ENCODE measurements at places on chromosomes 13 and 19.

DNA sequence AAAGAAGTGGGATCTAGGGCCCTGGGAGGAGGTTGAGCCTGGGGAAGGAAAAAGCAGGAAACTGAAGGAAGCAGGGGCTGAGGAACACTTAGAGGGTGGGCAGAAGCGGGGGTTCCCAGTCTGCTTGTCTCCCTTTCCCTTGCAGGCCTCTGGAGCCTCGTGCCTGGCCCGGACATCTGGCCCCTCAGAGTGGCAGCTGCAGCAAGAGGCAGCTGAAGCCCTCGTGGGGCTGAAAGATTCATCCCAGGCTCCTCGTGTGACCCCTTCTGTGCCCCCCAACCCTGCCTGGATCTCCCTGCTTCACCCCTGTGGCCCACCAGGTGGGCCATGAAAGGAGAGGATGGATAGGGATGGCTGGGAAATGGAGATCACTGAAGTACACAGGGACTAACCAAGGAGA lies 5.5 kb downstream of the DMRTC2 start:
- no peak for DNase-seq

DNA sequence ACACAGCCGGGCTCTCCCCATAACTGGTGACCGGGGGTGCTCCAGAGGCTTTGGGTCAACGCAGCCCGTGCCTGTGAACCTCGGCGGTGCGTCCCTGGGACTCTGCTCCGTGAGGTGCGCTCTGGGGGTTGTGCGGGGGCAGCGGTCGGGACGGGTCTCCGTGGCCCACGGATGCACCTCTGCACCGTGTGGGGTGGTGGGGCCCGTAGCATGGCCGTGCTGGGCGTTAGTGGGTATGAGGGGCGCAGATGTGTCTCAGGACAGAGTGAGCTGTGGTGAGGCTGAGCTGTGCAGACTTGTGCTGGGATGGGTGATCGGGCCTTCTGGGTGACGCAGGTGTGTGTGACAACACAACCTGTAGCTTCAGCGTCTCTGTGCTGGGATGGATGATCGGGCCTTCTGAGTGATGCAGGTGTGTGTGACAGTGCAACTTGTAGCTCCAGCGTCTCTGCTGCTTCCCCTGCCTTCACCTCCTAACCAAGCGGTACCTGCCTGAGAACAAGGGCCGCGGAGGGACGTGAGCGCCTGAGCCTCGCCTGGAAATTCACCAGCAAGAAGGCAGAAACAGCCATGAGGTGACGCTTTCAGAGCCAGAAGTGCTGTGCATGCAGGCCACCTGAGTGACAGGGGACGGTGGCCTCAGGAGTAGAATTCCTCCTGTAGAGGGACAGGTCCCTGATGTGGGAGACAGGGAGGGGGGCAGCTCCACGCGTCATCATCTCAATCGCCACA lies 599 bp downstream of the ZNF331 start:
- DNase-seq: no peak

DNA sequence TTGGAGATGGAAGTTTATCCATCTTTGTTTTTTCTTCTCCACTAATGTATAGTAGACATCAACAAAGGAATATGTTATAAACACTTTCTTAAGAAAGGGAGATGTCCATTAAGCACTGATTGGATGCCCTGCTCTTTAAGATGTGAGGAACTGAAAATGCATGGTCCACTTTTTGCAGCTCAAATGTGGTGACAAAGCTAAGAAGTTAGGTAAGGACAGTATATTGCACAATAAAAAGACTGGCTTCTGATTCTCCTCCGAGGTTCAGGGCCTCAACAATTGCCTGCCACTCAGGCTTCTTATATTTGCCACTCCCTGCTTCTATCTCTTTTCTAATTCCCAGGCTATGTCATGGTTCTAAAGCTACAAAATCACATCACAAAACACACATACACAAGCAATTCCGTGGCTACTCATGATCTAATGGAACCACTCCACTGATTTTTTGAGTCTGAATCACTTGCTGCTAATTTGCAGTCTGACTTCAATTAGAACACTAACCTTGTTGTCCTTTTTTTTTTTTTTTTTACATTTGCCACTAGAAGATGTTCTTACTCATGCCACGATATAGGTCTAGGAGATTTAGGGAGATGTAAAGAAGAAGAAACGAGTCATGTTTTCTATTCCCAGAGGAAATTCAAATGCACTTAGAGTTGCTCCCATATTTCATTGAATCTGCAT lies 29.6 kb upstream of the TNFSF11 start:
- no peak for DNase-seq

DNA sequence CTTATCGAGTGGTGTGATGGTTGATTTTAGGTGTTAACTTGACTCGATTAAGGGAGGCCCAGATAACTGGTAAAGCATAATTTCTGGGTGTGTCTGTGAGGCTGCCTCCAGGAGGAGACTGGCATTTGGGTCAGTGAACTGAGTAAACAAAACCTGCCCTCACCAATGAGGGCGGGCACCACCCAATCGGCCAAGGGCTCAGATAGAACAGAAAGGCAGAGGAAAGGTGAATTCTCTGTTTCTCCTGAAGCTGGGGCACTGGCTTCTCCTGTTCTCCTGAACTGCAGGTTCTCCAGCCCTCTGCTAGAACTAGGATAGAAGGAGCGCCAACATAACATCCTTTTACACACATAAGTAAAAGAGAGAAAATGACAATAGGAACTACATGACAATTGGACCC lies 35.1 kb downstream of the ESD start:
- DNase-seq: no peak

DNA sequence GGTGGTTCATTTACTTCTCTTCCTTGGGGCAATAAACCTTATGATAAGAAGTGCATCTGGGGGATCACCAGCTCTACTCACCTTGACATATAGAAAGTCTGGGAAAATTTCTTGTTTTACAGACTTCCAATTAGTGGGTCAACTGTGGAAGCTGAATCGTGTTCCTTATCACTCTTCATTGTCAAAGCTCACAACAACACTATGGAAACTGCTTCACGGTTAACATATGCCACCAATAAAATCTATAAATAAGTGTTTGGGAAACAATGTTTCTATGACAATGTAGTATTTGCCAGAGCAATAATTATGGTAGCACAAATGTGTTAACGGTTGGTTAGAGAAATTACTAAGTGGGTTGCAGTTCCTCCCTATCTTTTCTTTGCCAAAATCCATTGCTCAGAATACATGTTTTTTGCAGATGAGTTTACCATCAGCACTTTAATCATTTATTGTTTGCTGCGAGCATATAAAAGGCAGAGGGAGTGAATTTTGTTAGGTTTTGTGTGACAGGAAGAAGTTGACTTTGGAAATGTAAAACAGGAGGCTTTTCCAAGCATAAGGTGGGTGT lies 321.8 kb downstream of the RFC3 start:
- no peak for DNase-seq

- DNase-seq: no peak
Measured at GRCh38 chr13:53240401-53241025, 211.9 kb downstream of the OLFM4 start.

- DNase-seq: no peak
Measured at GRCh38 chr13:103546271-103546670, 480.1 kb upstream of the SLC10A2 start.

DNA sequence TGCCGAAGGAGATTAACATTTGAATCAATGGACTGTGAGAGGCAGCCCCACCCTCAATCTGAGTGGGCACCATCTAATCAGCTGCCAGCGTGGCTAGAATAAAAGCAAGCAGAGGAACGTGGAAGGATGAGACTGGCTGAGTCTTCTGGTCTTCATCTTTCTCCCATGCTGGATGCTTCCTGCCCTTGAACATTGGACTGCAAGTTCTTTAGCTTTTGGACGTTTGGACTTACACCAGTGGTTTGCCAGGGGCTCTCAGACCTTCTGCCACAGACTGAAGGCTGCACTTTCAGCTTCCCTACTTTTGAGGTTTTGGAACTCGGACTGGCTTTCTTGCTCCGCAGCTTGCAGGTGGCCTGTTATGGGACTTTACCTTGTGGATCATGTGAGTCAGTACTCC lies 14.7 kb downstream of the NHLRC3 start:
- DNase-seq: no peak

DNA sequence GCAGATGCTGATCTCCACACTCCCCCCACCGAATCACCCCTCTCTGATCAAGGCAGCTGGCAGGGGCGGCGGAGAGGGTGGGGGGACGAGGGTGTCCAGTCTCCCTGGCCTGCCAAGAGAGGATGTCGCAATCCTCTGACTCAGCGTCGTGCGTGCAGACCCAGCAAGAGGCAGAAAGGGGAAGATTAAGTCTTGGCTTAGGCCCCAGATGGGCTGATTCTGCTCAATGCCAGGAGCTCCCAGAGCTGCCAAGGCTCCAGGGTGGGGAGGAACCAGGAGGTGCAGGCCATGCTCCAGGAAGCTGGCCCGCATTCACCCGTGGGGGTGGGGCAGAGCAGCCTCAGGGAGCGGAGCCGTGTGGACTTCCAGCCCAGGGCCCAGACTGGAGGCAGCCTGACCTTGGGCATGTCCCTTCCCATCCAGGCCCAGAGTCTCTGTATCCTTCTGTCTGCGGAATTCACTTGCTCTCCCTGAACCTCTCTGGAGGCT lies 6.6 kb upstream of the BCL3 start:
- DNase-seq: no peak

DNA sequence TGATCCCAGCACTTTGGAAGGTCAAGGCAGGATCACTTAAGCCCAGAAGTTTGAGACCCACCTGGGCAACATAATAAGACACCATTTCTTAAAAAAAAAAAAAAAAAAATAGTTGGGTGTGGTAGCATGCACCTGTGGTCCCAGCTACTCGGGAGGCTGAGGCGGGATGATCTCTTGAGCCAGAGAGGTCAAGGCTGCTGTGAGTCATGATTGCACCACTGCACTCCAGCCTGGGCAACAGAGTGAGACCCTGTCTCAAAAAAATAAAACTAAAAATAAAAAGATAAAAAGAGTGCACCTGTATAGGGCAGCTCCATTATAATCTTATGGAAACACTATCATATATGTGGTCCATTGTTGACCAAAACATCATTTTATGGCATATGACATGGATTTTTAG lies 25.5 kb upstream of the STARD13 start:
- DNase-seq: no peak

All from stimulated activated naive CD8-positive, alpha-beta T cell treated with anti-CD3 and anti-CD28 coated beads, Interleukin-15, Interleukin-2, amounts not matched to agents 100 U/mL and 50 U/mL, for 24 hours (primary cell).